ENCODE measurements at places on chromosomes 7 and 10. TPM values are rescaled to one million over a fixed set of nuclear protein-coding genes. Genes with fewer than 3 reads are reported as not detected.

Gene MBL2
- total RNA-seq: not detected

GRCh38 chr7:80057488-80057887 lies 77.1 kb upstream of the GNAI1 start:
- no peak overlapping the region for H3K4me3 ChIP-seq
- H3K36me3 ChIP-seq: no peaks in the 10 kb centered on the region
- H3K27ac ChIP-seq: no peak overlapping the region
- DNase-seq: no peak
- no peaks in the 10 kb centered on the region for H3K27me3 ChIP-seq
- no peaks in the 10 kb centered on the region for H3K4me1 ChIP-seq

- H3K27me3 ChIP-seq: no peaks in the 10 kb centered on the region
- H3K4me3 ChIP-seq: peak overlapping the region; percentile 76
- DNase-seq: no peak
- H3K36me3 ChIP-seq: no peaks in the 10 kb centered on the region
- peaks cover 4% of the 10 kb centered on the region for H3K4me1 ChIP-seq
Measured at GRCh38 chr7:91880016-91880412, 488 bp downstream of the MTERF1 start.

Gene CRPPA
- total RNA-seq: 1.4 TPM

- no peak for DNase-seq
- peak overlapping the region; percentile 77 for H3K27ac ChIP-seq
- no peak overlapping the region for H3K4me3 ChIP-seq
- H3K27me3 ChIP-seq: no peaks in the 10 kb centered on the region
- H3K36me3 ChIP-seq: no peaks in the 10 kb centered on the region
Measured at GRCh38 chr10:79103585-79103984, 34.8 kb downstream of the ZMIZ1 start.

DNA sequence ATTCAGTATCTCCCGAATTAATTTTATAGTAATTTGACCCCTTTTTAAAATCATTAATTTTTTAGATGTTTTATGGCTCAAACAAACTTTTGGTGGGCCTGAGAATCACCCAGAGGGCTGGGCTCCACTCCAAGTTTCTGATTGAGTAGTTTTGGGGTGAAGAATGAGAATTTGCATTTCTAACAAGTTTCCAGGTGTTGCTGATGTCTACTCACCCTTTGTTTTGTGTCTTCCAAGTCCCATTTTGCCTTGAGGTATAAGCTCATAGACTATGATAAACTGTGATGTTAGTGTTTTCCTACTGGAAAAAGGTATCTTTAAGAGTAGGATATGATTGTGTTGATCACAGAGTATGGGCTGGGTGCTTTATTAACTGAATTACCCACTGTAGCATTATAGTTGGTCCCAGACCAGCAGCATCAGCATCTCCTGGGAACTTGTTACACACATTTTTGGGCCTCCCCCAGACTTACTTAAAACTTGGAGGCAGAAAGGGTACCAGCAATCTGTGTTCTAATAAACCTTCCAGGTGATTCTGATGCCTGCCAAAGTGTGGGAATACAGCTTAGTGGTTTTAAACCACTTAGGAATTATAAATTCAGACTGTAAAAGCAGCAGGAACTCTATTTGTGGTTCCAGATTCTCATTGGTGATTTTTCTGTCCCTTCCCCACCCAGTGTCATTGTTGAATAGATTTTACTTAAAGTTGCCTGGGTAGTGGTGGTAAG lies 19.1 kb downstream of the ZNRF2 start:
- DNase-seq: no peak
- H3K36me3 ChIP-seq: no peaks in the 10 kb centered on the region
- H3K27ac ChIP-seq: no peak overlapping the region

- no peaks in the 10 kb centered on the region for H3K36me3 ChIP-seq
- no peaks in the 10 kb centered on the region for H3K27me3 ChIP-seq
- H3K27ac ChIP-seq: no peak overlapping the region
- DNase-seq: no peak
- H3K4me3 ChIP-seq: no peak overlapping the region
Measured at GRCh38 chr7:94632338-94633013, 23.5 kb downstream of the SGCE start.

DNA sequence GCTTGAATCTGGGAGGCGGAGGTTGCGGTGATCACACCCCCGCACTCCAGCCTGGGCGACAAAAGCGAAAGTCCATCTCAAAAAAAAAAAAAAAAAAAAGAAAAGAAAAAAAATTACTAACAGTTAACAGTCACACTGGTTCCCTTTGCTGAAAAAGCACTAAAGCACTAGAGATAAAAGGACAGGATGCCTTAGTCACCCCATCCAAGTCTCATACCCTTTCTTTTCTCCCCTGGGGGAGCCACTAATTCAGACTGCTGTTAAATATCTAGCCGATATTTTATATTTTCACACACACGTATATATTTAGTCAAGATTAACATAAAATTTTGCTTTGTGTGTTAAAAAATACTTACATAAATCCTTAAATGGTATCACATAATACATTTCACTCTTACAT lies 25.2 kb downstream of the BAIAP2L1 start:
- no peak overlapping the region for H3K27ac ChIP-seq
- H3K4me3 ChIP-seq: no peak overlapping the region
- no peaks in the 10 kb centered on the region for H3K27me3 ChIP-seq

Gene CYP2E1
- total RNA-seq: 2.9 TPM

Measured in thoracic aorta (tissue), 2 donors.